ENCODE measurements at places on chromosomes 3 and 15. TPM values are rescaled to one million over a fixed set of nuclear protein-coding genes. Genes with fewer than 3 reads are reported as not detected.
A peak's percentile ranks its signal among the peaks of the same experiment; 100 is the strongest.

DNA sequence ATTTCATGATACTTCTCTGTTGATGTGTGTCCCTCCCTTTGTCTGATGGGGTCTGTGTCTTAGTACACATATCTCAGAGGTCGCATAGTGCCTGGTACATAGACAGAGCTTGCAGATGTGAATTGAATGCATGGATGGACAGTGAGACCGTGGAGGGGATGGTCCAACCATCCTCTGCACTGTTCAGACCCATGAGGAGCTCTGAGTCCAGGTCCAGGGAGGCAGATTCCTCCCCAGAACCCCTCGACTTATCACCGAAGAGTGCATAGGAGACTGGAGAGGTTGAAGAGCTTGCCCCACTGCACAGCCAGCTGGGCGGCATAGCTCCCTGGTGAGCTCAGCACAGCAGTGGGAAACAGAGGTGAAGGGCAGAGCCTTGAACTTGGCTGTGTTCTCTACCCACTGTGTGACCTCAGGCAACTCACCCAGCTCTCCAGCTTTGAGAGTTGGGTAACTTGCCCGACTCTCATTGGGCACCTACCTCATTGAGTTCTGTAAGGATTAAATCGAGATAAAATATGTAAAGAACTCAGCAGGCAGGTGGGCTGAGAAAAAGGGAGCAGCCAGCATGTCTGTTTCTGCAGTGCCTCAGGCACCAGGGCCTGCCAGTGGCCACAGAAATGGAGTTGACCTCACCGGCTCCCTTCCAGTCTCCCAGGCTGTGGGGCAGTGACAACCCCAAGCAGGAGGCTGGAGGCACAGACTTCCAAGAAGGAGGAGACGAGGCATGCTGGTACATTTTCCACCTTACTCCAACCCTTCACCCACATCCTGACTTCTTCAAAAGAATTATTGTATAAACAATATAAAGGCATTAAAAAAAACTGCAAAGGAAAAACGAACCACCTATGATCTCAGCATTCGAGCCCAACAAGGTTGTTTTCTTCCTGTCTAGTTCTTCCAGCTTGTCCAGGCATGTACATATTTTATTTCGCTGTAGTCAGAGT is 54.1 kb upstream of the TFRC start:
- DNase-seq: peak; percentile 62

The TMEM108 gene
- 2.3 TPM for total RNA-seq

The CLEC3B gene
- 89.4 TPM for total RNA-seq

DNA sequence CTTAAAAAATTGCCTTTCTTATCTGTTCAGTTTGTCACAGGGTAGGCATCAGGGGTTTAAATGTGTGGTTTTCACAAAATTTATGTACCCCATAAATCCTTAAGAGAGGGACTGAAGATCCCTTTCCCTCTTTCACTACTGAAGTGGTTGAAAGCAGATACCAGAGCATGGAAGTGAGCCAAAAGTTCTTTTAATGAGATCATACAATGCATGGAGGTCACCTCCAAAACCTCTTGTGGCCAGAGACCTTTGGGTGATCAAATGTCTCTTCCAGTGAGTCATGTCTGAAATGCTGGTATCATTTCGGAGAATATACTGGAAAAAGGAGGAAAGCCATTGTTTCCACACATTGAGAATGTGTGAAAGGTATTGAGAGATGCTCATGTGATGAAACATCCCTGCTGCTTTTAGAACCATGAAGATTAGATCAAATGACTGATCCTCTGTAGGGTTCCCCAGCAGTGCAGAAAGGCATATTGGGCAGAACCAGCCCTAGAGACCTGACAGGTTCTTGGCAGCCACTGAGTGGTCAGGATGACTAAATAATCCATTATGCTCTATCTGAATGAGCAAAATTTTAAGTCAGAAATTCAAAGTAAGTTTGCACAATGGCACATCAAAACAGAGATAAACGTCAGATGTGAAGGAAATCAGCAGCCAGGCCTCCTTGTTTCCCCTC is 165.8 kb upstream of the SLC2A2 start:
- no peak for DNase-seq

The WDR82 gene
- total RNA-seq: 70.2 TPM

- DNase-seq: no peak
Measured at GRCh38 chr3:20310629-20311028, 124.6 kb upstream of the SGO1 start.

- no peak for DNase-seq
Measured at GRCh38 chr3:113405180-113405579, 36.1 kb downstream of the CFAP44 start.

The ARRDC4 gene
- total RNA-seq: 36.7 TPM

- no peak for DNase-seq
Measured at GRCh38 chr3:121834157-121834670, 646 bp downstream of the IQCB1 start.

GRCh38 chr15:37518436-37518835 is 416.0 kb upstream of the TMCO5A start:
- no peak for DNase-seq

The GLDN gene
- total RNA-seq: 1.9 TPM

The SERINC4 gene
- total RNA-seq: not detected

The TTLL13 gene
- total RNA-seq: not detected

The CD86 gene
- total RNA-seq: 6.1 TPM

GRCh38 chr15:66228807-66229735 is 24.5 kb downstream of the MEGF11 start:
- DNase-seq: no peak

DNA sequence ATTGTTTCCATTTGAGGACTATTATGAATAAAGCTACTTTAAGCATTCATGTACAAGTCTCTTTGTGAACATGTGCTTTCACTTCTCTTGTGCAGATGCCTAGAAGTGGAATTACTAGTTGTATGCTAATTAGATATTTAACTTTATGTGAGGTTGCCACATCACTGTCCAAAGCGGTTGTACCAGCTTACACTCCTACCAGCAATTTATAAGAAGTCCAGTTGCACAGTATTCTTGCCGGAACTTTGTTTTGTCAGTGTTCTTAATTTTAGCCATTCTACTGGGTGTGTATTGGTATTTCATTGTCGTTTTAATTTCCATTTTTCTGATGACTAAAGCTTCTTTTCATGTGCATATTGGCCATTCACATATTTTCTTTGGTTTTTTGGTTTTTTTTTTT is 29.1 kb downstream of the SEMA3G start:
- no peak for DNase-seq

The SAMMSON gene
- 0.21 TPM for total RNA-seq

The FETUB gene
- total RNA-seq: not detected

The PIK3CB gene
- total RNA-seq: 22.8 TPM

DNA sequence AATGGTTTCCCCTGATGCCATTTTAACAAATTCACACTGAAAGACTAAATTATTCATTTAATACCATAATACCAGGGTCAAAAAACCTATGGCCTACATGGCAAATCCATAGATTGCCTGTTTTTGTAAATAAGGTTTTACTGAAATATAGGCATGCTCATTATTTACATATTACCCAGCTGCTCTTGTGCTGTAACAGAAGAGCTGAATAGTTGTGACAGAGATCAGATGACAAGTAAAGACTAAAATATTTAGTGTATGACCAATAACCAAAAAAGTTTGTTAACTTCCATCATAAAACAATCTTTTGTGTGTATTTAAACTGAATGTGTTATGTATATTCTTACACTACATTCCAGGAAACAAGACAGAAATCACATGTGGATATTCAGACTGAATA is 60.2 kb downstream of the DENND4A start:
- DNase-seq: no peak
